ENCODE measurements at places on chromosomes 5 and 9. TPM values are rescaled to one million over a fixed set of nuclear protein-coding genes. Genes with fewer than 3 reads are reported as not detected.

Gene TAF11L5
- not detected for total RNA-seq

Gene CYSRT1
- 4.1 TPM for total RNA-seq

Gene CCL21
- not detected for total RNA-seq

Gene THBS4
- not detected for total RNA-seq

Gene F2R
- total RNA-seq = 56.4 TPM

Gene PAEP
- total RNA-seq = not detected

Gene PLPPR1
- not detected for total RNA-seq

Gene SPATA9
- total RNA-seq = not detected

Gene FOXD4L4
- total RNA-seq = 0.13 TPM

Gene KCNV2
- total RNA-seq = not detected

Gene PFN3
- not detected for total RNA-seq

Gene WHRN
- total RNA-seq = 3.9 TPM

Gene RMND5B
- 33.5 TPM for total RNA-seq

Gene ARSI
- total RNA-seq = 34.3 TPM

Gene IRX1
- not detected for total RNA-seq

Gene HACD4
- 1.1 TPM for total RNA-seq

Gene MYMK
- total RNA-seq = not detected

Gene HTR1A
- not detected for total RNA-seq

Gene MOB3B
- 7.9 TPM for total RNA-seq

Gene PLPP7
- not detected for total RNA-seq

Gene NPR2
- total RNA-seq = 7.5 TPM

Gene PCDHAC1
- 2.1 TPM for total RNA-seq

Gene DOCK8
- total RNA-seq = 0.40 TPM

All from A549 treated with ZK216348 at 1 μM for 4 hours (cell line).